ENCODE measurements at places on chromosomes 5 and 9. TPM values are rescaled to one million over a fixed set of nuclear protein-coding genes. Genes with fewer than 3 reads are reported as not detected.

SV2C gene
- total RNA-seq, result 0.07 TPM

EPB41L4B gene
- 0.34 TPM for total RNA-seq

LSM11 gene
- 7.3 TPM for total RNA-seq

FBN2 gene
- not detected for total RNA-seq

RLN2 gene
- 5.5 TPM for total RNA-seq

NTNG2 gene
- total RNA-seq, result 2.4 TPM

ORM2 gene
- total RNA-seq, result not detected

JMY gene
- total RNA-seq, result 6.3 TPM

C1QTNF2 gene
- not detected for total RNA-seq

RELL2 gene
- total RNA-seq, result 31.4 TPM

ANKRD33B gene
- total RNA-seq, result 13.6 TPM

EFNA5 gene
- total RNA-seq, result not detected

TLE4 gene
- total RNA-seq, result 31.9 TPM

TRIM36 gene
- 0.18 TPM for total RNA-seq

TNC gene
- total RNA-seq, result 0.22 TPM

ADRA1B gene
- total RNA-seq, result not detected

GABRA6 gene
- total RNA-seq, result not detected

ABO gene
- total RNA-seq, result not detected

QRFP gene
- not detected for total RNA-seq

AFF4 gene
- total RNA-seq, result 19.4 TPM

PCDHGC4 gene
- total RNA-seq, result not detected

PCA3 gene
- total RNA-seq, result not detected

CFAP90 gene
- not detected for total RNA-seq

MLANA gene
- not detected for total RNA-seq

MARCOL gene
- not detected for total RNA-seq

PDE6A gene
- total RNA-seq, result not detected

PDE8B gene
- total RNA-seq, result not detected

ZMAT2 gene
- total RNA-seq, result 50.1 TPM

FAXDC2 gene
- total RNA-seq, result not detected

CNTNAP3B gene
- total RNA-seq, result not detected

GABBR2 gene
- not detected for total RNA-seq
